AG08396 (cell line): ENCODE measurements at places on chromosomes 1 and 21.

DNA sequence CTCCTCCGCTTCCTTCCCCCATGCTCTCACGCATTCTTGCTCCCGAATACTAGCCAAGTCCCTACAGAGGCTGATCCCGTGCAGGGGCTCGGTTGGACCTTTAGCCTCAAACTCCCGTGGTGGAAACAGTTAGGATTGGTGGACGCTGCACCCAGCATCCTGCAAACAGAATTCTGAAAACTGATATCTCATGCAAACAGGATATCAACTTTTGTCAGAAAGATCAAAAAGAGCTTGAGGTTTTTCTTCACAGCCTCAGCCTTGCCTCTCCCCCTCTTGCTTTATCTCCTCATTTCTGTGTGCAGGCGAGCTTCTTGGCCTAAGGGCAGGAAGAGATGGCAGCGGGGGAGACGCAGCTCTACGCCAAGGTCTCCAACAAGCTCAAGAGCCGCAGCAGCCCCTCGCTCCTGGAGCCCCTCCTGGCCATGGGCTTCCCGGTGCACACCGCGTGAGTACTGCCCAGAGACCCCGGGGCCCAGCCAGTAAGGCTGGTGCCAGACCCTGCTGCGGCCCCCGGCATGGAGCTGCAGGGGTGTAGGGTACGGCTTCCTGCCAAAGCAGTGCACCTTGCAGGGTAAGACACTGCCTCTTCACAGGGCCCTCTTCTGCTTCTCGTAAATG is at the start of gene UBASH3A:
Gene UBASH3A (plus strand): TSS at position 292 of the 621 bp plus-strand sequence. CDS start 44 bp downstream, at position 336.
- DNase-seq = no peak

DNA sequence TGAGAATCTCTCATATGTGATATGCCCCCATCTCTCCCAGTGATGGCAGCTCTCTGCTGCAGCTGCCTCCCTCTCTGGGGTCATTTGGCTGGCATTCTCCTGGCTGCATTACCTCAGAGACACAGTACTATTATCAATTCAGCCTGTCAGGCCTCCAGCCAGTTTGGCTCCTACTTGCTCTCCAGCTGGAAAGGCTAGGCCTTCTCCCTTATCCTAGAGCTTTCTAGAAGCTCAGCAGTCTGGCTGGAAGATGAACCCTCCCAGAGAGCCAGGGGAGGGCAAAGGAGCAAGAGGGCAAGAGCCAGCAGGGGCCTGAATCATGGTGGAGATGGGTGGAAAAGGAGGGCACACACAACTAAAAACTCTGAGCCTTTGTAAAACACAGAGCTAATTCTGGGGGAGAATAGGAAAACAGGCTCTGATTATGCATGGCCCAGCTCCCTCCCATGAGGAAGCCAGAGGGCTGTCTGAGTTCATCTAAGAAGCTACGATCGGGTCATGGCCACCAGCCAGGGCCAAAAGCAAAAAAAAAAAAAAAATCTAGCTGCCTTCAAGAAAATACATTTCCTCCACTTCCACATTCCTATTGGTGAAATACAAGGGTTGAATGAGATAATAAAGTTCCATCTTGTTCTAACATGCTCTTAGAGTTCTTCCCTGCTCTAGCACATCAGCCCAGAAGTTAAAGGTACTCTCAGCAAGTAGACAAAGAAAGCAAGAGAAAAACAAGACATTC is 8.8 kb downstream of the LAMB3 start:
- DNase-seq = no peak

GRCh38 chr1:8441426-8441825 is 123.5 kb downstream of the SLC45A1 start:
- no peak for DNase-seq

DNA sequence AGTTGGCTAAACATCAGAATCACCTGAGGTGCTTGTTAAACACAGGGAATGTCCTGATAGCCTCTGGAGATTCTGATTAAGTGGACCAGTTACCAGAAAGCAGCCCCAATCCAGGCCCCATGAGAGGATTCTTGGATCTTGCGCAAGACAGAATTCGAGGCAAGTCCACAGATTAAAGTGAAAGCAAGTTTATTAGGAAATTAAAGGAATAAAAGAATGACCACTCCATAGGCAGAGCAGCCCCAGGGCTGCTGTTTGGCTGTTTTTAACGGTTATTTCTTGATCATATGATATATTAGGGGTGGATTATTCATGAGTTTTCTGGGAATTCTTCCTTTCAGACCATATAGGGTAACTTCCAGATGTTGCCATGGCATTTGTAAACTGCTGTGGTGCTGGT is 176.2 kb downstream of the ROR1 start:
- DNase-seq = no peak

DNA sequence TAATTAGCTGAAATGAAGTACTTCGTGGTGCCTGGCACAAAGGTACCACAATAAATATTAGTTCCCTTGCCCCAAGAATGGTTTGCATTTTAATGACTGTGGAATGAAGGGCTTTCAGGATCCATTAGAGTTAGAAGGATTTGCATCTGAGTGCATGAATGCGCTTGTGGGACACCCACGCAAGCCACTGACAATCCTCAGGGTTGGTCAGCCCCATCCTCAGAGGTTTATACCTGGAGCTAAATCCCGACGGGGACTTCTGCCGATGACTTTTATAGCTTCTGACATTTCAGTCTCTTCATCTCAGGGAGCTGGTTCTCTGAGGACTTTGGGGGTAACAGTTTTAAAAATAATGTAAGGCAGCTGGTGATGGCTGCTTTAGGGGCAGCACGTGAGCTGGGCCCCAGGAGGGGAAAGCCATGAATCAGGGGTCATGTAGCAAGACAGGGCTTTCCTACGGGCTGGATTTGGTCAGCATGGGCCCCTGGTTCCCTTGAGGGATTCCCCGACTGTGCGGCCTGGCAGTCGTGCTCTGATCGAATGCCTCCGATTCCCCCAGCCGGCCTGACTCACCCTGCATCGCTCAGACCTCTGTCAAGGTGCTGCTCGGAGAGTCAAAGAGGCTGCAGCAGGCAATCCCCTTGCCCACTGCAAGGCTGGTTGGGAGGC is 20.8 kb upstream of the IL10 start:
- no peak for DNase-seq

- no peak for DNase-seq
Observed at GRCh38 chr1:2236695-2237677, 8.9 kb downstream of the SKI start.

DNA sequence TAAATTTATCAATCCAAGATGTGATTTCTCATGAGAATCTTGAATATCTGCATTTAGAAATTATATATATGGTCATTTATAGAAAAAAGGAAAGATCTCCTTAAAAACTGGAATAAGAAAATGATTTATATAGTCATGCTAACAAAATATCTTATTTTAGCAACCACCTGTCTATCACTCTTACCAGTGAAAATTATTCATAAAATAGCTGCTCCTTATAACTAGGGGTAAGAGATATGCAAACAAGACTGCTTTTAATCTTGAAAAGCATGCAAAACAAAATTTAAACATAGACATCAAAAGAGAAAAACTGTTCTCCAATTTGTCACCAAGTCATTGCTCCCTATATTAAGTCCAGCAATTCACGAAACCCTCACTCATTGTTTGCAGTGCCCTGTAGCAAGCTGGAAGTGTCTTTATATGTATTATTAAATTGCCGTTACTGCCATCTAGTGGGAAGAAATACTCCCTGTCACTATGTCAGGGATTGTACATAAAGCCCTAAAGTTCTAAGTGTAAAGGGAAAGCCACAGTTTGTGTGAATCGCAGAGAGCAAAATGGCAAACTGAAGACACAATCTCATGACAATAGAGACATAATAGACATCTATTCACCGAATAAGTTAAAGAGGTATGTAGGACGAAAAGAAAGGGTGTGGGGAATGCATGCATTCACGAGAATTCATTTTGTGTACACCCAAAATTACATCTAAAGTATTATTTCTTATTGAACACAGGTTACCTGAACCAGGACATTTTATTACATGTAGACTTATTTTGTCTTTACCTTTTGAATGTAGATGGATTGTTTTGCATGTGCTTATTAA is 600.5 kb downstream of the USP25 start:
- peak; percentile 18 for DNase-seq

GRCh38 chr1:90824551-90824950 is 107.4 kb upstream of the BARHL2 start:
- no peak for DNase-seq

- DNase-seq = no peak
Observed at GRCh38 chr1:107016376-107016978, 40.0 kb upstream of the PRMT6 start.

DNA sequence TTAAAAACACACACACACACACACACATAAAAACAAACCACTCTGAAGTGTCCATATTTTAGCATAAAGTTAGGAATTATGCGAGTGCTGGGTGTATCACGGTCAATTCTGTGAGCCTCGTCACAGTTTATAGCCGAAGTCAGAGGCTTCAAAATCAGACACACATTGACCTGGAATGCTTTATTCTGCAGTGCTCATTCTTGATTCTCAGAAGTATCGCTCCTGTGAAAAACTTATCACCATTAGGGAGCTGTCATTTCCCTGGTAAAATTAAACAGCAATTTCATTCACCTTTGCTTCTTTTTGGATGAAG is 8.7 kb upstream of the IRF2BP2 start:
- DNase-seq = no peak

DNA sequence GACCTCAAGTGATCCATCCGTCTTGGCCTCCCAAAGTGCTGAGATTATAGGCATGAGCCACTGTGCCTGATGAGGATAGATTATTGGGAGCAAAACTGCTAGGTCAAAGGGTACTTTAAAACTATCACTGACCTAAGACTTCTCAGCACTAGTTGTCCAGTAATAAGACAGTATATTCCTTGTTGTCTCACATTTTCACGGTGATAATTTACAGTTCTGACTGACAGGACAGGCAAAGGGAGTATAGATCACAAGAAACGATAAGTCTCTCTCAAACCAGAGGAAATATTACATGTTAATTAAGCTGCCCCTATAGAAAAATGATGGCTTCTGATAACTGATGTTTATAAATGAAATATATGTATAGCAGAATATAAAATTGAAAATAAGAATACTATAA is 3.7 kb downstream of the MRPS14 start:
- DNase-seq = no peak

- DNase-seq = no peak
Observed at GRCh38 chr1:77768006-77768405, 8.4 kb upstream of the USP33 start.

DNA sequence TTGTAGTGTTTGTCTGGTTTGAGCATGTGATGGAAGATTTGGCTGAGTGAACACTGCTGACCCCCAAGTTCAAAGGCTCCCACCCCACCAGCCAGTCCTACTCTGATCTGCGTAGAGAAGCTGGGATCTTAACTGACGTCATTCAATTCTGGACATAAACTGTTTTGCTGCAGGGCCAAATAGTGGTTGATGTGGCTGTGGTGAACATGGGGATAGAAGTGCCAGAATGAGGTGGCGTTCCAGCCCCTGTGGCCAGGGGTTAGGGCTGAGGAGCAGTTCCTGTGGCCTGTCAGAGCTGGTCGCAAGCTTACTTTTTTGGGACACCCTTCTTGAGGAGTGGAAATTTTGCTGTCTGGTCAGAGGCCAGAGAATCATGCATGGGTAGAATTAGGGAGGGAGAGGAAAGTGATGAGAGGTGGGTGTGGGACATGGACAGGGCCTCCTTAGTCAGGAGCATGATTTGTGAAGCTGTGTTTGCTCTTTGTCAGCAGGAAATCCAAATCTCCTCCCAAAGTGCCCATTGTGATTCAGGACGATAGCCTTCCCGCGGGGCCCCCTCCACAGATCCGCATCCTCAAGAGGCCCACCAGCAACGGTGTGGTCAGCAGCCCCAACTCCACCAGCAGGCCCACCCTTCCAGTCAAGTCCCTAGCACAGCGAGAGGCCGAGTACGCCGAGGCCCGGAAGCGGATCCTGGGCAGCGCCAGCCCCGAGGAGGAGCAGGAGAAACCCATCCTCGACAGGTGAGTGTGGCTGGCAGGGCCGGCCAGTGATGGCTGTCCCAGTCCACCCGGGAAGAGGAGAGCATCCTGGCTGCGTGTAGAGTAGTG is 25.9 kb downstream of the SZRD1 start:
- peak; percentile 53 for DNase-seq

DNA sequence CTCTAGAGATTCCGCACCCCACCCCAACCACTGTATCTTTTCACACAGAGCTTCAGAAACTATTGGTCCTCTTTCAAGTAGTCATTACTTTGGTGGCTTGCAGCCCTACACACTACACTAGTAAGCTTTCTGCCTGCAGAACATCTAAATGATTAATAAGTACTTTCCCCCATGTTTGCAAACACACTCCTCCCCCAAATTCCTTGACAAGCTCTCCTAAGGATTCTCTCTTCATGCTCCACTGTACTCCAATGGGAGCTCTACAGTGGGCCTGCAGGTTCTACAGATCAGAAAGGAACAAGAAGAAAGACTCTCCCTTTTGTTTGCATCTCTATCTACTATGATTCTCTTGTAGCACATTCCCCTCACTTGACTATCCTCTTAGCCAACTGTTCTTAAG is 16.3 kb upstream of the NUF2 start:
- no peak for DNase-seq

GRCh38 chr1:6003568-6004411 is 11.6 kb upstream of the NPHP4 start:
- DNase-seq = no peak

GRCh38 chr1:32863881-32864245 is 6.8 kb downstream of the FNDC5 start:
- DNase-seq = no peak

- no peak for DNase-seq
Observed at GRCh38 chr21:33942426-33942825, 26.8 kb upstream of the ATP5PO start.

- DNase-seq = no peak
Observed at GRCh38 chr1:210882414-210883221, 251.3 kb downstream of the KCNH1 start.

GRCh38 chr1:39936724-39937491 is 18.0 kb upstream of the MFSD2A start:
- DNase-seq = no peak

GRCh38 chr1:232579958-232580941 is 49.7 kb downstream of the SIPA1L2 start:
- DNase-seq = no peak

DNA sequence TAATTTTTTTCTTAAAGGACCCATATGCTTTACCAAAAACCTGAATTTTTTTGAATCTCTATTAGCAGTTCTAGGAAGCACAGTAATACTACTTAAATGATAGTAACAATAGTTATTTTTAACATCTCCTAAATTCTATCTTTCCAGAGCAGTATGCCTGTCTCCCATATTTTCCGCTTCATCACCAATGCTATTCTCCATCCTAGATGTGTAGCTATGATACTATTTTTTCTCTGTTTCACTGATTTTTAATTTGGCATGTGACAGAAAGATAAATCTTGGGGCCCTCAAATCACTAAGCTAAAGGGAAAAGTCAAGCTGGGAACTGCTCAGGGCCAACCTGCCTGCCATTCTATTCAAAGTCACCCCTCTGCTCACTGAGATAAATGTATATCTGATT is 102.3 kb upstream of the HMCN1 start:
- DNase-seq = no peak

DNA sequence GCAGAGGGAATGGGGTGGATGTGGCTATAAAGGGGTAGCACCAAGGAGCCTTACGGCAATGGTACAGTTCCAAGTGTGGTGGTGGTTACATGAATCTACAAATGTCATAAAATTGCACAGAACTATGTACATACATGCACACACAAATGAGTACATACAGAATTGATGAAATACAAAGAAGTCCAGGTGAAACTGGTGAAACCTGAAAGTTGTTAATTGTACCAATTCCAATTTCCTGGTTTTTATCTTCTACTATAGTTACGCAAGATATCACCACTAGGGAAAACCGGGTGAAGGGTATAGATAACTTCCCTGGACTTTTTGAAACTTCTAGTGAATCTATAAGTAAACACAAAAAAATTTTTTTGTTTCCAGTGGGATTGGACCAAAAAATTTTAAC is 18.9 kb downstream of the HSF2BP start:
- DNase-seq = no peak

- DNase-seq = no peak
Observed at GRCh38 chr1:180695282-180695681, 63.5 kb downstream of the XPR1 start.
